ENCODE measurements at places on chromosomes 13 and 19. TPM values are rescaled to one million over a fixed set of nuclear protein-coding genes. Genes with fewer than 3 reads are reported as not detected.

The DAND5 gene
- total RNA-seq, result 0.23 TPM

The ZIC2 gene
- total RNA-seq, result not detected

The LGALS7B gene
- not detected for total RNA-seq

The PEG3 gene
- 12.8 TPM for total RNA-seq

DNA sequence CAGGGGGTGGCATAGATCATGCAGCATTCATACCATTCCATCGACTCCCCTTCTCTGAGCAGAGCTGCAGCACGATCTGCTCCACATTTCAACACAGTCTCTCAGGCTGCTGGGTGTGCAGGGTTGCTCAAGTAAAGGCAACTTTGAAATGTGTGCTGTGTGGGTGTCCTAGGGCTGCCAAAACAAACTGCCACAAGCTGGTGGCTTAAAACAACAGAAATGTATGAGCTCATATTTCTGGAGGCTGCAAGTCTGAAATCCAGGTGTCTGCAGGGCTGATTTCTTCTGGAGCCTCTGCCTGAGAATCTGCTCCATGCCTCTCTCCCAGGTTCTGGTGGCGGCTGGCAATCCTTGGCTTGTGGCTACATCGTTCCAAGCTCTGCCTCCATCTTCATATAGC lies 63.7 kb upstream of the WDFY2 start:
- no peak for DNase-seq

DNA sequence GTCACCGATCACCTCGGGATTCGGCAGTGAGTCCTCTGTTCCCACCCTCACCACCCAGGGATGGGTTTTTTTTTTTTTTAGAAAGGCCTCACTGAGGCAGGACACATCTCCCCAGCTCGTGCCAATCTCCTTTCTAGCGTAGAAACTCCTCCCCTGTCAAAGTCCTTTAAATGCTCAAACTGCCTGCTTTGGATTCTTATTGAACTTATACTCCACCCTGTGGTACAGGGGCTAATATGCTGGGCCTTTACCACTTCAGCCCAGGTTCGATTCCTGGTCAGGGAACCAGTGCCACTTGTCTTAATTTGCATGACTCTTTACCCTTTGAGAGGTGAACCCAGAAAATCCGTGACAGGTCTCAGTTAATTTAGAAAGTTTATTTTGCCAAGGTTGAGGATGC lies 8.3 kb upstream of the ZNF14 start:
- DNase-seq, result no peak

DNA sequence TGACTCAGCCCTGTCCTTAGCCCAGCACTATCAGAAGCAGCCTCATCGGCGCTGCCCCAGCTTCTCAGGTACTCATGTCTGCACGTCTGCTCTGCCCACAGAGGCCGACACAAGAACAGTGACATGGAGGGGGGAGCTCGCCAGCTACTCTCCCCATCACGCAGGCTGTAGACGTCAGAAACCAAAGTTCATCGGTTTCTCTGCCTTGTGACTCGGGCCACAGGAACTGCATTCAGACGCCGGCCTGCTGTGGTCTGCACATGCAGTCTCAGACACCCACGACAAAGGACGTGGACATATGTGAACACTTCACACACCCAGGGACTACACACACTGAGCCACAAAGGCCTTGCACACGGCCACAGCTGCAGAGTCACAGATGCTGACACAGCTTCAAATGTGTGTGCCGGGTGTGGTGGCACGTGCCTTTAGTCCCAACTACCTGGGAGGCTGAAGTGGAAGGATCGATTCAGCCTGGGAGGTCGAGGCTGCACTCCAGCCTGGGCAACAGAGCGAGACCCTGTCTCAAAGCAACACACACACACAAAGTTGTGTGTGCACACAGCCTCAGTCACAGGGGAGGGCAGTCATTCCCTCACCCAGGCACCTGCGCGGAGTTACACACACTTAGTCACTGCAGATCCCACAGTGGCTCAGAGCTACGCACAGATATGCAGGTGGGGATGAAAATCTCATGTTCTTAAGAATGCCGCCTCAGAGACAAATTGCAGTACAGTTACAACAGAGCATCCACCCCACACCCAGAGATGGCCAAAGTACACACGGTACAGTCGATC lies 4.9 kb upstream of the ZFP36 start:
- DNase-seq, result peak; percentile 62

- DNase-seq, result no peak
Measured at GRCh38 chr19:11027381-11027780, 61.9 kb upstream of the LDLR start.

GRCh38 chr13:106393776-106394175 lies 141.7 kb downstream of the EFNB2 start:
- no peak for DNase-seq

DNA sequence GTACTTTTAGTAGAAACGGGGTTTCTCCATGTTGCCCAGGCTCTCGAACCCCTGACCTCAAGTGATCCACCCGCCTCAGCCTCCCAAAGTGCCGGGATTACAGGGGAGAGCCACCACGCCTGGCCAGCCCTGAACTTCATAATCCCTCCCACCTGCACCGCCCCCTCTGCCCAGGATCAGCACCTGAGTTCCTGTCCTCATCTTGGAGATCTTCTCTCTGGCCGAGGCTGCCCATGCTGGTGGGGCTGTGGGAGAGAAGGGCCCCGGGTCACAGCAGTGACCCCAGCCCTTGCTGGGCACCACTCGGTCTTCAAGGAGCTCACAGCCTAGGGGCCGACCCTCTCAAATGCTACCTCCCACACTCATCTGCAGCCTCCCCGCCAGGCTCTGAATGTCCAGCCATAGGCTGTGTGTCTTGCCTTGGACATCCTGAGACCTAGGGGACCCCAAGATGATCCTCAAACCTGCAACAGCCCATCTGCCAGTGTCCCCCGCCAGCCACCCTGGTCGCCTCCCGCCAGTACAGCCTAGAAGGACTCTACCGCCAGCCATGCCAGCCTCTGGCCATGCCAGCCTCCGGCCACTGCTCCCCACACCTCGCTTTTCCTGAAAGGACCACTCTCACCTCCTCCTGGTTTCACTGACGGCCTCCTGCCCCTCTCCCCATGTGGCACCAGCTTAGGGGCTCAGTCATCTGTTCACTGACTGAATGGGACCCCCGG lies 1.5 kb downstream of the ATP8B3 start:
- no peak for DNase-seq
